ENCODE measurements at places on chromosomes 12 and 14. TPM values are rescaled to one million over a fixed set of nuclear protein-coding genes. Genes with fewer than 3 reads are reported as not detected.

Gene CCDC85C
- 19.6 TPM for total RNA-seq

DNA sequence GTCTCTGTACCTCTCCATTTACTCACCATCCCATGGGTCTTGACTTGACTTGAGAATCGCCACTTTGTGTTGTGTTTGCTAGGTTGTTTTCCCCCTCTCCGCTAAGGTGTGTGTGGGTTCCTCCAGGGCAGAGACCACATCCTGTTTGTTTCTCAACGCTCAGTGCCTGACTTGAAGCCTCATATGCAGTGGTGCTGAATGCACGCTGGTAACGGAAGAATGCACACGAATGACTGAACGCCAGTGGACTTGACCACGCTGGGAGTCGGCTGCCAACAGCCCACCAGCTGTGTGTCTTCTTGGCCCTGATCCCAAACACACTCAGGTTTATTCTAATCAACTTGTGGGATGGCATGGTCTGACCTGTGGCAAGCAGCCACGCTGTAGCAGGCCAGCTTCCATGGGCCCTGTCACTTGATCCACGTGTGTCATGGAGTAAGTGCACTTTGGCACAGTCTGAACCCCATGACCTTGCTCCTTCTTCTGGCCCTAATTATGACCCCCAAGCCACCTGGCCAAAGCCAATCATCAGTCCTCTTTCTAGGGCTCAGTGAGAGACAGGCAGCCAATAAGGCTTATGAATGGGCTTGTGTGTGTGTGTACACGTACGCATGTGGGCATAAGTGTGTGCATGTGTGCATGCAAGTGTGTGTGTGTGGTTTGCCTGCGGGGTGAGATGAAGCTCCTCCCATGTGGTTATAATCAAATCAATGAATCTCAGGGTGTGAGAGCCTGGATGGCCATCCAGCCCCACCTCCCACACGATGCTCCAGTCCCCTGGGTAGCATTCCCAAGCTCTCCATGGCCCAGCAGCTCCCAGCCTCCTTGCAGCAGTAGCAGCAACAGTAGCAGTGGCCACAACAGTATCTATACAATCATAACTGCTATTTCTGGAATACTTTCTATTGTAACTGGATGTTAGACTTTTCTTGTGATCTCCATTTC, 6.4 kb upstream of the TC2N start:
- DNase-seq = no peak

GRCh38 chr12:73973486-73973885, 564.1 kb upstream of the ATXN7L3B start:
- no peak for DNase-seq

Gene ERP27
- not detected for total RNA-seq

DNA sequence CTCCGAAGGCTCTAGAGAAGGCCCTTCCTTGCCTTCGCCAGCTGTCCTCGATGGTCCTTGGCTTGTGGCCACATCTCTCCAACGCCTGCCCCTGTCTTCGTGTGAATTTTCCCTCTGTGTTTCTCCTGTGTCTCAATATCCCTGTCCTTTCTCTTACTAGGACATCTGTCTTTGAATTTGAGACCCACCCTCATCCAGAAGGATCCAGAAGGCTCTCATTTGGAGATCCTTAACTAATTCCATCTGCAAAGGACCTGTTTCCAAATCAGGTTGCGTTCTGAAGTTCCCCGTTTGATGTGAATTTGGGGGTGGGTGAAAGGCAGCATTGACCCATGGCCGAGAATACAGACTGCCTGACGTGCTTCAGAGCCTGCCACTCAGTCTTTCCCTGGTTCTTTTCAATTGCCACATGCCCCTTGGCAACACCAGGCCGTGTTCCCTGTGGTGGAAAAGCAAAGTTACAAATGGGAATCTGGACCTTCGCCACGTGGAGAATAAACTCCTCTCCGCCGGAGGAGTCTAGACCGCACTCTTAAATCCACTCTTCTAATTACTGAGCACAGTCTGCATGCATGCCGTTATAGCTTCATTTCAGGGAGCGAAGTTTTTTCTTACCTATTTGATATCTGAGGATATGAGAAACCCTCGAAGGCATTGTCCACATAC, 158.8 kb downstream of the TMEM132C start:
- no peak for DNase-seq

Gene HOXC12
- total RNA-seq = not detected

GRCh38 chr12:6115389-6115788, 9.1 kb downstream of the VWF start:
- DNase-seq = no peak

GRCh38 chr14:56137849-56138248, 19.6 kb downstream of the PELI2 start:
- no peak for DNase-seq

Gene FICD
- 5.4 TPM for total RNA-seq

Gene MORN3
- total RNA-seq = not detected

Gene FSCB
- total RNA-seq = not detected

GRCh38 chr14:79638672-79639266, 572.5 kb downstream of the DIO2 start:
- no peak for DNase-seq
